ENCODE measurements at places on chromosomes 3 and 15.

DNA sequence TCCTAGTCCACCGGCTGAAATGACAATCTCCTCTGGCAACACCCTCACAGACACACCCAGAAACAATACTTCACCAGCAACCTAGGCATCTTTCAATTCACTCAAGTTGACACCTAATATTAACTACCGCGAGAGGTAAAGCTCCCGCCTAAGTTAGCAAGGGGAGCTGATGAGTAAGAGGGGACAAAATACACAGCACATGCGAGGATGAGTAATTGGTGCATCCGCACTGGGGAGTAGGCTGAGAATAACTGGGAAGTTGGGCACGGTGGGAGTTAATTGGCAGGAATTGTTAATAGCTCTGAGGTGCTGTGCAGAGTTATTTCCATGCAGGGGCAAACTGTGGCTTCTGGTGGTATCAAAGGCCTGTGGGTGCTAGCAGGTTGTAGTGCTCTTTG is 14.5 kb upstream of the PLD1 start:
- H3K4me3 ChIP-seq = no peak overlapping the region
- H3K4me1 ChIP-seq = peaks cover 15% of the 10 kb centered on the region
- DNase-seq = peak; percentile 32
- H3K27ac ChIP-seq = peak overlapping the region; percentile 58

DNA sequence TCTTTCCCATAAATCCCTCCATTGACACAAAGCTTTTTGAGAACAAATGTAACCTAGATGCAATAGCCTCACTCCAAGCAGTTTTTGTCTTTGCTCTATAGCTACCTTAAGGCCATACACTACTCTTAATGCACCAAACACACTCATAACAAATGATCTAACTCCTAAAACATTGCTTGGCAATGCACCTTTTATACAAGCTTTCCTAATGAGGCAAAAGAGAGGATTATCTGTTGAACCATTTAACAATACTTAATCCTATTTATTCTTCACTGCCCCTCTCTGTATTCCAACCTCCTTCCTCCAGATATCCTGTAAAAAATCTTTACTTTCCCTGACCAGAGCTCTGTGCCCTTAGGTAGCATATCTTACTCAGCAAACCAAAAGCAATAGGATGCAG is 558.1 kb upstream of the MDFIC2 start:
- peaks cover 10% of the 10 kb centered on the region for H3K4me1 ChIP-seq
- no peaks in the 10 kb centered on the region for H3K27me3 ChIP-seq
- H3K27ac ChIP-seq = no peak overlapping the region
- no peaks in the 10 kb centered on the region for H3K36me3 ChIP-seq
- H3K4me3 ChIP-seq = no peak overlapping the region

- no peak overlapping the region for H3K4me3 ChIP-seq
- no peaks in the 10 kb centered on the region for H3K4me1 ChIP-seq
- H3K36me3 ChIP-seq = 0 out of 2 replicates have a peak, but pooled peaks cover 3% of the 10 kb centered on the region
- H3K27me3 ChIP-seq = no peaks in the 10 kb centered on the region
- H3K27ac ChIP-seq = no peak overlapping the region
These were observed 1432.1 kb upstream of the GBE1 start for GRCh38 chr3:83193526-83193925.

DNA sequence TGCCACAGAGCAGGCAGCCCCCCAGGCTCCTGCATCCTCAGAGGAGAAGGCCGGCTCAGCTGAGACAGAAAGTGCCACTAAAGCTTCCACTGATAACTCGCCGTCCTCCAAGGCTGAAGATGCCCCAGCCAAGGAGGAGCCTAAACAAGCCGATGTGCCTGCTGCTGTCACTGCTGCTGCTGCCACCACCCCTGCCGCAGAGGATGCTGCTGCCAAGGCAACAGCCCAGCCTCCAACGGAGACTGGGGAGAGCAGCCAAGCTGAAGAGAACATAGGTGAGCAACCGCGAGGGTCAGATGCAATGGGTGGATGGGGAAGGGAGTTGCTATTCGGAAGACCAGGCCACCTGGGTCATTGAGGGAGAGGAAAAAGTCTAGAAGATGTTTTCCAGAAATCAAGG is 53.0 kb downstream of the GAP43 start:
- no peaks in the 10 kb centered on the region for H3K4me1 ChIP-seq
- no peaks in the 10 kb centered on the region for H3K27me3 ChIP-seq
- H3K4me3 ChIP-seq = no peak overlapping the region
- H3K36me3 ChIP-seq = no peaks in the 10 kb centered on the region

DNA sequence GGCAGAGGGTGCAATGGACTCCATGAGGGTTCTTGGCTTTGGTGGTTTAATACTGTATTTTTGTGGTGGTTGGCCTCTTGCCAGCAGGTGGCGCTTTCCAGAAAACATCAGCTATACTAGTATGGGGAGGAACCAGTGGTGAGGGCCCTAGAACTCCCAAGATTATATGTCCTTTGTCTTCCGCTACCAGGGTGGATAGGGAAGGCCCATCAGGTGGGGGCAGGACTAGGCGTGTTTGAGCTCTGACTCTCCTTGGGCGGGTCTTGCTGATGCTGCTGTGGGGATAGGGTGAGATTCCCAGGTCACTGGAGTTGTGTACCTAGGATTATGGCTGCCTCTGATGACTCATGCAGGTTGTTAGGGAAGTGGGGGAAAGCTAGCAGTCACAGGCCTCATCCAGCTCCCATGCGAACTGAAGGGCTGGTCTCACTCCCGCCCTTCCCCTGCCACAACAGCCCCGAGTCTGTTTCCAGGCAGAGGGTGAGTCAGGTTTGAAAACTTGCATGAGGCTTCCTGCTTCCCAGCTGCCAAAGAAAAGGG is 357.7 kb downstream of the OTOL1 start:
- H3K4me3 ChIP-seq = no peak overlapping the region
- peak; percentile 45 for DNase-seq
- H3K36me3 ChIP-seq = no peaks in the 10 kb centered on the region

GRCh38 chr3:36911990-36912804 is 32.7 kb downstream of the TRANK1 start:
- H3K4me3 ChIP-seq = no peak overlapping the region
- H3K27ac ChIP-seq = peak overlapping the region; percentile 17
- peaks cover 12% of the 10 kb centered on the region for H3K4me1 ChIP-seq
- DNase-seq = peak; percentile 66
- H3K36me3 ChIP-seq = no peaks in the 10 kb centered on the region

DNA sequence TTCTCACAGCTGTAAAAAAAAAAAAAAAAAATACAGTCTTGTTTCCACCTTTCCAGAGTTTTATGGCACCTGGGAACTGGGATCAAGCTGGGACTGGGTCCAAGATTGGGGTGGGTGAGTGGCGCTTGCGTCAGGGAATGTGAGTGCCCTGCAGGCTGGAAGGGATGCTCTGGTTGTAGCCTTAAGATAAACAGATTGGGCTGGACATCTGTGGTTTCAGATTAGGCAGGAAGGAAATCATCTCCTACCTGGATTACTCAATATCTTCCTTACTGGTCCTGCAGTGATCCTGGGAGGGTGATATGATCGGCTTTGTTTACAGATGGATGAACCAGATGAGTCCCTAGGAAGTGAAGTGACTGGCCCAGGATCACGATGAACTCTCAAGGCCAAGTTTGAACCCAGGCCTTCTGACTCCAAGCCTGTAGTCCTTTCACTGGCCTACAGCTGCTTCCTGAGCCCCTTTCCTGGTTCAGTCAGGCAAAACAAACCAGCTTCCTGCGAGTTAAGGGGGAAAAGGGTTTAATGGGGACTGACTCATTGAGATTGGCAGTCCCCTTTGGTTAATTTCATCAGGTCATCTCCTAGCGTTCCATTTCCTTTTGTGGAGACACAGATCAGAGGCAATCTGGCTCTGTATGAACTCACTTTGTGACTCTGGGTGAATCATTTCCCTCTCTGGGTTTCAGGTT is 179.8 kb downstream of the THSD4 start:
- peak; percentile 98 for DNase-seq
- peak overlapping the region; percentile 95 for H3K27ac ChIP-seq
- H3K4me3 ChIP-seq = peak overlapping the region; percentile 24
- peaks cover 3% of the 10 kb centered on the region for H3K36me3 ChIP-seq
- H3K27me3 ChIP-seq = no peaks in the 10 kb centered on the region

DNA sequence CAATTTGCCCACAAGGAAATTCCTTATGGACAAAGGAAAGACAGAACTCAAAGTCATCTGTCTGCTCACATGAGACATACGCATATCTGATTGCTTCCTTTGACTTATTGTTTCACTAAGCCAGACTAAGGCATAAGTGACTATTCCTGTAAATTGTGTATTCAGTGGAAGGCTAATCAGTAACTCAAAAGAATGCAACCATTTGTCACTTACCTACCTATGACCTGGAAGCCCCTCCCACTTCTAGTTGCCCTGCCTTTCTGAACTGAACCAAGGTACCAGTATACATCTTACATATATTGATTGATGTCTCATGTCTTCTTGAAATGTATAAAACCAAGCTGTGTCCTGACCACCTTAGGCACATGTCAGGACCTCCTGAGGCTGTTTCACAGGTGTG is 53.5 kb upstream of the PROK2 start:
- no peak overlapping the region for H3K27ac ChIP-seq
- H3K4me1 ChIP-seq = no peaks in the 10 kb centered on the region
- no peak for DNase-seq
- H3K27me3 ChIP-seq = peaks cover 7% of the 10 kb centered on the region

DNA sequence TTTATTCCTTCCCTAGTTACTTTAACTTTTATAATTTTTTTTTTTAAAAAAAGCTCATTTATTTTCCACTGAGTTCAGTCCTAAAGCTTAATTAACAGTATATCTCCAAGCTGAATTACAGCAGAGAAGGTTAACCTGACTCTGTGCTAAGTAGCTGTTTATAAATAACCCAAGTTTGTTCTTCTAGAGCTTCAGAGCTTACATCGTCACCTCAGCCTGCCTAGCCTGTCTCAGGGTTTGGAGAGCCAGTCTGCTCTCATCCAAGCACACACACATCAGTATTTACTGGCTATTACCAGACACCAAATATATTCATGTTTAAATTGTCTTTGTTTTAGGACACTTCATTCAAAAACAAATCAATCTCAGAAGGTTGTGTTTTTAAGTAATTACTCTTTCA is 154.9 kb downstream of the CDIN1 start:
- no peak overlapping the region for H3K4me3 ChIP-seq
- H3K27me3 ChIP-seq = no peaks in the 10 kb centered on the region
- no peak for DNase-seq
- H3K4me1 ChIP-seq = peaks cover 12% of the 10 kb centered on the region
- 0 out of 2 replicates have a peak, but pooled peaks cover 4% of the 10 kb centered on the region for H3K36me3 ChIP-seq
- H3K27ac ChIP-seq = no peak overlapping the region

DNA sequence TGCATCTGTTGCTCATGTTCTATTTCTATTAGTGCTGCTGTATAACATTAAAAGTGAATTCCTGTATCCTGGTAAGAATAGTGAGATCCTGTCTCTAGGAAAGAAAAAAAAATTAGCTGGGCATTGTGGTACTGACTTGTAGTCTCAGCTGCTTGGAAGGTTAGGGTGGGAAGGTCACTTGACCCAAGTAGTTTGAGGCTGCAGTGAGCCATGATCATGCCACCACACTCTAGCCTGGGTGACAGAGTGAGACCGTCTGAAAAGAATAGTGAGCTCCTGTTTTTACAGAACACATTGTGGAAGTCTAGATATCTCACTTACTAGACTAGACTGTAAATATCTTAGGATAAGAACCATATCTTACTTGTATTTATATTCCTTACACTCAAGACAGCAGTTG is 4.6 kb downstream of the ATP11B start:
- H3K4me1 ChIP-seq = peaks cover 13% of the 10 kb centered on the region
- no peak for DNase-seq
- H3K27me3 ChIP-seq = no peaks in the 10 kb centered on the region
- no peak overlapping the region for H3K27ac ChIP-seq
- no peaks in the 10 kb centered on the region for H3K36me3 ChIP-seq

GRCh38 chr3:150925751-150926201 is 20.5 kb upstream of the MINDY4B start:
- no peak overlapping the region for H3K4me3 ChIP-seq
- H3K27me3 ChIP-seq = peaks cover 42% of the 10 kb centered on the region
- H3K36me3 ChIP-seq = no peaks in the 10 kb centered on the region
- peak; percentile 51 for DNase-seq
- H3K27ac ChIP-seq = no peak overlapping the region

DNA sequence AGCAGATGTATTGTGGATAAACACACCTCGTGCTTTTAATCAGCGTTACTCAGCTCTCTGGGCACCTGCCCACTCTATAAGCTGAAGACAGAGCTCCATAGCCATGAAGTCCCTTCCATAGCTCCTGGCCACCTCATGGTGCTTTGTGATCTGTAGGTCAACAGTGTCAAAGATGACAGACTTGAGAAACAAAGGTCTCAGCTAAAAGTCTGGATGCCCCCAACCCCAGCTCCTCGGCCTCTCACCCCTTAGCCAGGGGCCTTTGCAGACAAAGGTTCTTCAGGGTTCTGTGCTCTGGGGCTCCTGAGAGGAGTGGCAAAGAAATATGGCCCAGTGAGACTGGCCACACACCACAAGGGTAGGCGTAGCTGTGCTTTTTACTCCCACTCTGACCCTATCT is 168.6 kb downstream of the KLF13 start:
- no peaks in the 10 kb centered on the region for H3K36me3 ChIP-seq
- no peaks in the 10 kb centered on the region for H3K27me3 ChIP-seq
- H3K4me1 ChIP-seq = no peaks in the 10 kb centered on the region
- H3K4me3 ChIP-seq = no peak overlapping the region
- no peak for DNase-seq

GRCh38 chr3:23219552-23219951 is 16.4 kb downstream of the UBE2E2 start:
- no peaks in the 10 kb centered on the region for H3K36me3 ChIP-seq
- H3K4me1 ChIP-seq = peaks cover 4% of the 10 kb centered on the region
- no peak overlapping the region for H3K27ac ChIP-seq
- H3K4me3 ChIP-seq = no peak overlapping the region
- no peaks in the 10 kb centered on the region for H3K27me3 ChIP-seq

DNA sequence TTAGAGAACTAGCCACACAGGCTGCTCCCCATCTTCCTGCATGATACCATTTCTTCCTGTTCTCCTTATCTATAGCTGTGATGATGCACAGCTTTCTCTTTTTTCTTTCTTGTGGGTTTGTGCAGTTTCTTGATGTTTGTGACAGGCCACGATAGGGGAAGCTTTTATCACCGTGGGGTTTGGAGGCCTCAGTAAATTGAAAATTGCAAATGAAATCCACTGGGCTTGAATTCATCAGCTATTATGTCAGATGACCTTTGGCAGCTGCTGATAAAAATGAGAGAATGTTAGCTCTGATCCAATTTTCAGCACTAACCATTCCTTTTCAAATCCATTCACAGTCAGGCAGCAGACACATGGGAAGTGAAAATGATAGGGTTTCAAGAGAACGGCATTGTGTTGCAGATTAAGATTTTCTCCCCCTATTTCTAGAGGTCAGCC is 176.9 kb upstream of the SOX2 start:
- no peak overlapping the region for H3K27ac ChIP-seq
- no peak overlapping the region for H3K4me3 ChIP-seq
- H3K27me3 ChIP-seq = no peaks in the 10 kb centered on the region
- DNase-seq = no peak

- H3K4me1 ChIP-seq = peaks cover 63% of the 10 kb centered on the region
- H3K27ac ChIP-seq = peak overlapping the region; percentile 85
- no peaks in the 10 kb centered on the region for H3K36me3 ChIP-seq
These were observed 60.6 kb upstream of the RYK start for GRCh38 chr3:134311265-134311664.

- peaks cover 21% of the 10 kb centered on the region for H3K4me1 ChIP-seq
- DNase-seq = peak; percentile 67
- H3K4me3 ChIP-seq = no peak overlapping the region
- no peaks in the 10 kb centered on the region for H3K27me3 ChIP-seq
These were observed 13.3 kb downstream of the MYD88 start for GRCh38 chr3:38151667-38152265.
